ENCODE measurements at places on chromosomes 1 and 21.

DNA sequence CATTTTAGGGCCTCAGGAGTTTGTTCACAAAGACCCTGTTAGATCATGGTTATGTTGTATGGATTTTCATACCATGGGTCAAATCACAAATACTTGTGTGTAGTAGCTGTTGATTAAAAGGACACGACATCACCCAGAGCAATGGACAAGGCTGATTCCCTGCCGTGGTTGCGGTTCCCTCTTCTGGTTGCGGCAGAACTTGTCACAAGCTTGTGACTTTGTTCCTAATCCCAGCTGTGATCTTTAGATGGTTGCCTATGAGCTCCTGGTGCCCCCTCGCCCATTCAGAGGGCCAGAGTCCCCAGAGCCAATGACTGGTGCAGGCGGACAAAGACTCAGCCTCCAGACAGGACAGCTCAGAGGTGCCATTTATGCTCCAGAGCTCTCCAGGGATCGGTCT, 11.8 kb upstream of the SDHB start:
- no peak for DNase-seq

DNA sequence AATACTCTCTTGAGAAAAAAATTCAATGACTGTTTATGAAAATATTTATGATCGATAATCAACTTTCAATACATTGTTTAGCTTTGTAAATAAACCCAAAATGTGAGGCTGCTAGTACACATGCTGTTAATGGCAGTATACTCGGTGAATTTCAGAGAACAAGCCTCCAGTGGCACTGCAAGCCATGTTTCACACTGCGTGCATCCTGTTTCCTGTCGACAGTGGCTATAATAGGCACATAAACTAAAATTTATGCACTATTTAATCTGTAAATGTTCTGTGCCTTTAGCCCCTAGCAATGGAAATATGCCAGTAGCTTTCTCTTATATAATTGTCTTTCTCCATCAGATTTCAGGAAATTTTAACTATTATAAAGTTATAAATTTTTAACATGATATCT, 26.3 kb upstream of the RGS18 start:
- no peak for DNase-seq

DNA sequence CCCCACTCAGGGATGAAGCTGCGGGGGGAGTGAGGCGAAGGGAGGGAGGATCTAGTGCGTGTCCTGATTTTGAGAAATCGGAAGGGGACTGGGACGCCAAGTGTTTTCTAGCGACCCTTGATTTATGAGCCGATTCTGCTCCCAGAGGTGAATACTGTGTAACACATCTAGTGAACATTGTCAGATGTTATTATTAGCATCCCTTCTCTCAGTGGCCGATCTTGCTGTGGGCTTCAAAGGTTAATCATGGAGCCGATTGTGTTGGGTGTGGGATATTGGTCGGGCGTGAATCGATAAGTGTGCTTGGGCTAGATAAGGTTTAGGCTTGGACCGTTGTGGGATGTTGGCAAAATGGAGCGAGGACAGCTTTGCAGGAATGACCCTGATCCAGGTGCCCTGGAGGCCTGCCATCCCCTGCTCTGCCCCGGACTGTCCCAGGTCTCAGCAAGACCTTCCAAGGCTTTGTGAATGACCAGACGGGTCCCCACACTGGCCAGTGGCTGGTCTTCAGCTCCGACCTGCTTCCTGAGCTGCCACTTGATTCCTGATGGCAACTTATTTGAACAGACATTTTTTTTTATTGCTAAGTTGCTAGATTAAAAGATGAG, 2.2 kb downstream of the AJAP1 start:
- DNase-seq, result no peak

- DNase-seq, result no peak
Observed at GRCh38 chr1:34684266-34684665, 70.6 kb upstream of the GJB5 start.

- no peak for DNase-seq
Observed at GRCh38 chr1:31670593-31670964, 25.9 kb upstream of the PEF1 start.

DNA sequence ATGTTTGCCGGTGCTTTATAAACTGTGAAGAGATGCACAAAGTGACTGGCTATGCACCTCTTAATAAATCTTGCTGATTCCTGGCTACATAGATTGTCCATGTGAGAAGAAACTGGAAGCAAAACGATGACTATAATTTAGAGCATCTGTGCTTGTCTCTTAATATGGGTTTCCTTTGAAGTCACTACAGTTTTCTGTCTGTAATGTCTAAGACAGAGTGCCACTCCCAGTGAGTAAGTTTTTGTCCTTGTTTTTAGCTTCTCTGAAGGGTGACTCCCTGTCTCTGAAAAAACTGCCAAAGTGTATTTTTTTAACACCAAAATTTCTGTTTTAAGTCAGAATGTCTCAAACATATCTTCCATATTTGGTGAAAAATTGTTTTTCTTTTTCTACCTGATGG, 175.1 kb downstream of the FASLG start:
- no peak for DNase-seq

- no peak for DNase-seq
Observed at GRCh38 chr1:9657521-9658032, 6.0 kb downstream of the PIK3CD start.

DNA sequence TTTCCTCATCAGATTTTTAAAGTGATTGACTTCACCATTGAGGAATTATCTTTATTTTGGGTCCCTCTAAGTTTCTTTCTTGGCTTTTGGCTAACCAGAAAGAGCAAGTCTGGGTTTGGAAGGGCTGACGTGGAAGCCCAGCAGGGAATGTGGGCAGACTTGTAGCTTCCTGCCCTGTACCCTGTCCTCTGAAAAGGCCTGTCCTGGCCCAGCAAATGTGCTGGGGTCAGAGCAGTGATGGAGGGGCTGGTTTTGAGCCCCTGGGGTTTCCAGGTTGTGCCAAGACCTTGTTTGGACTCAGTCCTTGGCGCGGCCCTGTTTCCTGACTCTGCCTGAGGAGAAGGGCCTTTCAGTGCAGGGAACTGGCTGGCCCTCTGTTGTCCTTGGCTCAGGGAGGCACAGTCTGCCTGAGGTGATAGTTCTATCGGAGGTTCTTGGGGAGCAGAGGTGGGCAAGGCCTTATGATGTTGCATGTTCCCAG, 72.1 kb downstream of the UCK2 start:
- DNase-seq, result no peak

DNA sequence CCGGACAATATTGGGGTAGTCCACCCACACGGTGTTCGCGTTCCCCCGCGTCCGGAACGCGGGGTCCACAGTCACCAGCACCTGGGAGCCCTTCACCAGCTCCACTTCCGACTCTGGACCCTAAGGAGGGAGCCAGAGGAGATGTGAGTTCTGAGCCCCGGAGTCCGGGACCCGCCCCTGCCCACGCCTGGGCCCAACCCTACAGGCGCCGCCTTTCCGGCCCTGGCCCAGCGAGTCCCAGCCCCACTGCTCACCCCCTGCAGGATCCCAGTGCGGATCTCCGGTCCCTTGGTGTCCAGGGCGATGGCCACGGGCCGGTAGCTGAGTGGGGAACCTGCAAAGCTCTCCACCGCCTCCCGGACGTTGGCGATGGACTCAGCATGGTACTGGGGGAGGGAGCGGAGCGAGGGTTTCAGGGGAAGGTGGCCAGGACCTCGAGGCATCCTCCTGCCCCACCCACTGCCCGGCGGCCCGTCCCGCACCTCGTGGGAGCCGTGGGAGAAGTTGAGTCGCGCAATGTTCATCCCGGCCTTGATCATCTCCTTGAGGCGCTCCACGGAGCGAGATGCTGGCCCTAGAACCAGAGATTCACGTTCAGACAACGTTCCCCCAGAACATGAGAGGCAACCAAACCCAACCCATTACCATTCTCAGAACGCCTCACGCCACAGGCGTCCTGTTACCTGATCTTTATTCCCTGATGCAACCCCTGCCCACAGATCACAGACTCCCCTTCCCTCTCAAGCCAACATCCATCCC, 5.9 kb downstream of the PKLR start:
- no peak for DNase-seq

DNA sequence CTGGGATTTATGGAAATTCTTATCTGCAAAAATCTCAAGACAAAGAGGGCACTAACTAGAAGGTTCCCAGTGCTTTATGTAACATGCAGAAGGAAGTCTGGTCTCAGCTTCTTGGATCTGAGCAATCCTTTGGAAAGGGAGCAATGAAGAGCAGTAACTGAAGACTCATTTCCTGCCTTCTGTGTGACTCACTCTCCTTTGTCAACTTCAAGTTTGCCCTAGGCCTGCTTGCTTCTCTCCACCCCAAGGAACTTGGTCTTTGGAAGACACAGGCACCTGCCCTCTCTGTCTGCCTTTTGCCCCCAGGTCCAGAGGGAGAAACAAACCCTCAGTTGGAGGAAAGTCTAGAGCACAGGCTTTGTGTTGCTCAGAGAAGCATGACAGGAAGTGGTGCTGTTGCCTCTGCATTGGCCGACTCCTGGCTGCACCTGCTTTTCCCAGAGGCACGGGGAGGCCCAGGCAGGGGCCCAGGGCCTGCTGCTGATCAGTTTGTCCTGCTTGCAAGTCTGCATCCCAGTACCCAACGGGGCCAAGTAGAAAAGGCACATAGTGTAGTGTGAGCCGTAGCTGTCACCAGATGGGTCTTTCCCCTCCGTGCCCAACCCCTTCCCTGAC, 137.2 kb downstream of the DHRS3 start:
- DNase-seq, result no peak

DNA sequence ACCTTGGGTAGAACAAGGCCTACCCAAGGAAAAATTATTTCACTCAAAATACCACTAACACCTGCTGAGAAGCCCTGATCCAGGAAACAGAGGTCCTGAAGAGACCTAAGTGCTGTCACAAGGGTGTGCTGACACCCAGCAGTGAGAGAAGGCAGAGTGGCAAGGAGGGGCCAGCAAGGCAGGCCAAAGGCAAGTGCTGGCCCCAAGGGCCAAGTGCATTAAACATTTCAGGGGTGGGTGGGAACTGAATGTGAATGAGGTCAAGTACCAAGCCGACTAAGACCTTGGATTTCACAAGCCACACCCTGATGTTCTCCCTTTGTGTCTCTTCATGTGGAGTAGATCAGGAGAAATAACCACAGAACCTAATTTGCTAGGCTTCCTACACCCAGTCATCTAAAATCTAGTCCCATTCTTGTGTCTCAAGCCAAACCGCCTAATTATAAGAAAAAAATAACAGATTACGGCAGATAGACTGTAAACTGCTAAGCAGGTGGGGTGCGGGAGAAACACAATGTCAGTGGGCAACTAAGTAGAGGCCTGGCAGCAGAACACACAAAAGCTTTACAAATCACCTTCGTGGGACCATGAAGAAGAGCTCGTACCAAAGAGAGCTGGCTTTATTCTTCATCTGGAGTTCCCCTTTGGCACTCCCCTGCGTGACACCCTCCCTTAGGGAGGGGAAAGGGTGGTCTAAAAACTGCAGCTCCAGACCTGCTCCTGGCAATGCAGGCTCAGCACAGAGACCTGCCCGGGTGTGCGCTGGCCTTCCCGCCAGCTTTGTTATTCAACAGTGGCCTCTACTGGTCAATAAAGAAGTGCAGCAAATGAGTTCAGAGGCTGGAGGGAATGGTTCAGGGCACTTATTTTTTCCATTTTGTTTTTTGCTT, 8.7 kb downstream of the UBE2G2 start:
- DNase-seq, result no peak

DNA sequence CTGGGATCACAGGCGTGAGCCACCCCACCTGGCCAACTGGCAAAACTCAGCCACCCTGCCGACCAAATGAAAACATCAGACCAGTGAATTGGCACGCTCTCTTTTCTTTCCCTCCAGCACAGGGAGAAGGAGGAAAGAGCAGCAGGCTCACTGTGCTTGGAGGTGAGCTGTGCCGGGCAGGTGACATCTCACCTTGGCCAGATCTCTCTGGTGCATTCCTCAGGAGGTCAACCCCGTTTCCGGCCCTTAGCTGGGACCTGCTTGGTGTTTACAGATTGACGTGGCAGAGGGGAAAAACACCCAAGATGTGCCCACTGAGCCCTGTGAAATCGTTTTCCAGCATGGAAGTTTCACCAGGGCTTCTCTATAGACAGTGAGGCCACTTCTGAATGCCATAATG, 45.1 kb downstream of the TMEM51 start:
- no peak for DNase-seq

DNA sequence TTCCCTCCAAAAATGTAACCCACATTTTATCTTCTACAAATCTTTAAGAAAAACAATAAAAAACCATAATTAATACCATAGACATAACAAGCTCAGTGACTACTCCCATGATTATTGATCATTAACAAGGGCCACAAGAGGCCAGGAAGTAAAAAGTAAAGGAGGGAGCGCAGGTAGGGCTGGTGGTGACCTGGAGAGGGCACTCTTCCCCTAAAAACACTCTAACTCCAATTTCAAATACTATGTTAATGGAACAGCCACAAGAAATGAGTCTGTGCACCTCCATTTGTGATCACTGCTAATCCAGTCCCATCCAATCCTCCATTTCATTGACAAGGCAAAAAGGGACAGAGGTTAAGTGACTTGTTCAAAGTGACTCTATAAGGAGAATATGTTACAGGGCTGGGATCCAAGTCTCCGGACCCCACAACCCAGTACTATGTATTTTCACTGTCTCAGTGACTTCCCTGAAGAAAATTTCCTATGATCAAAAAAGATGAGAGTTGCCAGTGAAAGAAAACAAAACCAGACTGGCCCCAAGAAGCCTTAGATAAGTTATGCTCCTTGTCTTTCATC, 41.2 kb upstream of the CFAP298 start:
- no peak for DNase-seq

DNA sequence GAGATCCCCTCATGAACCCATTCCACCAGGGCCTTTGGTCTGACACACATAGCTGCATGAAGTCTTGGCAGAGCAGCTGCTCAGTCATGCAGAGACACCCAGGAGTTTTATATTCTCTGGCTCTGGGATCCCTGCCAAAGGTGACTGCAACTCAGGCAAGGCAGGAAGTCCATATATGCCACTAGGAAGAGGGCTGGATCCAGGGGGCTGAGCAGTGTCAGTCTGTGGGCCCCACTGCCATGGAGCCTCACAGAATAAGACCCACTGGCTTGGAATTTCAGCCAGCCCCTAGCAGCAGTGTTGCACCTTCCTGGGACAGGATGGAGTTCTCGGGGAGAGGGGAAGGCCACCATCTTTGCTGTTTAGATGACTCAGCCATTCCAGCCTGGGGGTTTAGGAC, 199.7 kb downstream of the TBX15 start:
- DNase-seq, result no peak

DNA sequence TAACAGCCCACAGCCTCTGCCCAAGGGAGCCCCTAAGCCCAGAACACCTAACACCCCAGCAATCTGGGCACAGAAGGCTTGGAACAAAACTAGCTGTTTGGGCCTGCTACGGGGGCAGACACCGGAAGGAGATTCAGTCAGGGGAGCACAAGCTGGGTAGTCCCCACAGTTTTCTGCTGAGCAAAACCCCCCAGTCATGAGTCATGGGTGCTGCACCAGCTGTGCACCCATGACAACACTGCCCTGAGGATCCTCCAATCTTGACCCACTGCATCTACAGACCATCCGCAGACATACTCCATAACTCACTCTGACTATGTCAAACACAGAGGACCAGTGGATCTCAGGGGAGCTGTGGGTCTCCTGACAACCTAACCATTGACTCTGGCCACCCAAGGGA, 105.1 kb downstream of the LRIG2 start:
- DNase-seq, result no peak

- DNase-seq, result no peak
Observed at GRCh38 chr1:58789996-58790660, 6.3 kb upstream of the JUN start.
